ENCODE measurements at places on chromosomes 5 and 9.

DNA sequence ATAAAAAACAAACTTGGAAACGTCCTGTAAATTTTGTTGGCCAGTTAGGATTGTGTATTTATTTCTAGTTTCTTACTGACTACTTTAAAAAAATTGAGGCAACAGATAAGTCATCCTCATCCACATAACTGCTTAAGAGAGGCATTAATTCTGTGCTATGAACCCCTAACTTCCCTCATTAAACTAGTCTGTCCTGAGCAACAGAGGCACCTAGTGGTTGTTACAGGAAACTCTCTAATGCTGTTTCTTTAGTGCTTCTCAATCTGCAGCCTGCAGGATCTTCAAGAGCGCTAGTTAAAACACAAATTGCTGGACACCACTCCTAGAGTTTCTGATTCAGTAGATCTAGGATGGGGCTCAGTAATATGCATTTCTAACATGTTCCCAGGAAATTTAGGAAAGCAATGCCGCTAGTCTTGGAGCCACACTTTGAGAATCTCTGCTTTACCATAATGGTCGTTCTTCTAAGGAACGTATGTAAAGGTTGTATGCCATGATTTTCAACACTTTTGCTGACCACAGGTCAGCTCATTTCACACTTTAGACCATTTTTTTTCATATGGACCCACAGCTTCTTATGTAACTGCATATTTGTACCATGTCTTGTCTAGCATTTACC, 410.1 kb upstream of the SMARCA2 start:
- no peak for DNase-seq

DNA sequence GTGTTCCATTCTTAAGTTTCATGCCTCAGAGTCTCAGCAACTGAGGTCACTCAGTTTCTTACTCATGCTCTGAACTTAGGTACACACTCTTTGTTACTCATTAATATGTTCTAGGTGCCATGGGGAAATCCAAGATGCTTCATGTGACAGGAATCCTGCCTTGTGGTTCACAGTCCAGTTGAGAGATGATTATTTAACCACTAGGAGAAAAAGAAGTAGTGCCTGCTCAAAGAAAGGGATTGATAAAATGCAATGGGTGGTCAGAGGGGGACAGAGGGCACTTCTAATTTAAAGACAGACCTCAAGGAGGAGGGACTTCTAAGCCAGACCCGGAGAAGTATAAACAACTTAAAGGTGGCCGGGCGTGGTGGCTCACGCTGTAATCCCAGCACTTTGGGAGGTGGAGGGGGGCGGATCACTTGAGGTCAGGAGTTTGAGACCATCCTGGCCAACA, 69.0 kb downstream of the UGCG start:
- no peak for DNase-seq

GRCh38 chr5:90911169-90911568, 352.6 kb downstream of the ADGRV1 start:
- DNase-seq: no peak

DNA sequence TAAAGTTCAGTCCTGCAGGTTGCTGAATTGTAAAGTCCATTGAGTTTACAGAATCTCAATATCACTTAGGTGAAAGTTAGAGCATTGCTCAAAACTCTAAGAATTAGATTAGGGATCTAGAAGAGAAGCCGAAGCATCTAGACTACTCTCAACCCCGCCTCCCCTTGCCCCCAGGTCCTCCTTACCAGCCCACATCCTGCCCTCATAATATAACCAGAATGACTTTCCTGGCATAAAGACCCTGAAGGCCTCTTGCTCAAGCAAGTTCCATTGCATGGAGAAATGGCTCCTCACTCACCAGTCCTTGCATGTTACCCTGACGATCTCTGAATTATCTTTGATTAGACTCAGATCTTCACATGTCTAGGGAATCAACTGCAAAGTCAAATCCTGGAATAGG, 78.8 kb downstream of the SPATA31C2 start:
- no peak for DNase-seq

GRCh38 chr9:127030814-127031740, 91.4 kb downstream of the ANGPTL2 start:
- DNase-seq: no peak

GRCh38 chr5:52856564-52856963, 68.8 kb downstream of the ITGA1 start:
- DNase-seq: no peak

DNA sequence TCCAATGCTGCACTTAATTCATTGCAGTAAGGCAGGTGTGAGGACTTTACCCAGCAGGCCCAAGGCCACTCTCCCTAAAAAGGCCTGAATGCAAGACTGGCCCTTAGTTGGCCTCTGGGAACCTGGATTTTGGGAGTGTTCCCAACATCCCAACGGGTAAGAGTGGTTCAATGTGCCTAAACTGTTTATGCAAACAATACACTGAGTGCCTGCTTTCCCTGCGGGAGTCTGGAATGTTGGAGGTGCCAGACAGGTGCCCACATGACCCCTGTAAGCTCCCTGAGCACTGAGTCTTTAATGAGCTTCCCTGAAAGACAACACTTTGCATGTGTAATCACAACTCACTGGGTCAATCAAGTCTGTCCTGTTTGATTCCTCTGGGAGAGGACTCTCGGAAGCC, 37.4 kb downstream of the NSUN2 start:
- no peak for DNase-seq

DNA sequence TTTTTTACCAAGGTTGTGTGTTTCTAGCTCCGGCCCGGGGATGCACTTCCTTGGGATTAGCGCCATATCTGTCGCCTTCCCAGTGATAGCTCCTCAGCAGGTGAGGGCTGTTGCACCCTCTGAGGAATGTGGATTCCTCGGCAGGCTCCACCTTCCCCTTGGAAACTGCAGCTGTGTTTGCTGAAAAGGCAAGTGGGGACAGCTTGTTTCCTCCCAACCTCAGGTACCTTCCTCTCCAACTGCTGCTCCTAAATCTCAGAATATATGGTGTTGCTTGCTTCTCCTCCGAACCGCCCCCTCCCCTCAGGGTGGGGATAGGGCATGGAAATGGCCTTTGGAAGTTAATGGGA, 1.3 kb downstream of the SLC1A1 start:
- no peak for DNase-seq

- no peak for DNase-seq
Measured at GRCh38 chr5:136030252-136030651, 1.5 kb downstream of the TGFBI start.

- DNase-seq: no peak
Measured at GRCh38 chr5:148145916-148146315, 22.4 kb upstream of the SPINK14 start.

DNA sequence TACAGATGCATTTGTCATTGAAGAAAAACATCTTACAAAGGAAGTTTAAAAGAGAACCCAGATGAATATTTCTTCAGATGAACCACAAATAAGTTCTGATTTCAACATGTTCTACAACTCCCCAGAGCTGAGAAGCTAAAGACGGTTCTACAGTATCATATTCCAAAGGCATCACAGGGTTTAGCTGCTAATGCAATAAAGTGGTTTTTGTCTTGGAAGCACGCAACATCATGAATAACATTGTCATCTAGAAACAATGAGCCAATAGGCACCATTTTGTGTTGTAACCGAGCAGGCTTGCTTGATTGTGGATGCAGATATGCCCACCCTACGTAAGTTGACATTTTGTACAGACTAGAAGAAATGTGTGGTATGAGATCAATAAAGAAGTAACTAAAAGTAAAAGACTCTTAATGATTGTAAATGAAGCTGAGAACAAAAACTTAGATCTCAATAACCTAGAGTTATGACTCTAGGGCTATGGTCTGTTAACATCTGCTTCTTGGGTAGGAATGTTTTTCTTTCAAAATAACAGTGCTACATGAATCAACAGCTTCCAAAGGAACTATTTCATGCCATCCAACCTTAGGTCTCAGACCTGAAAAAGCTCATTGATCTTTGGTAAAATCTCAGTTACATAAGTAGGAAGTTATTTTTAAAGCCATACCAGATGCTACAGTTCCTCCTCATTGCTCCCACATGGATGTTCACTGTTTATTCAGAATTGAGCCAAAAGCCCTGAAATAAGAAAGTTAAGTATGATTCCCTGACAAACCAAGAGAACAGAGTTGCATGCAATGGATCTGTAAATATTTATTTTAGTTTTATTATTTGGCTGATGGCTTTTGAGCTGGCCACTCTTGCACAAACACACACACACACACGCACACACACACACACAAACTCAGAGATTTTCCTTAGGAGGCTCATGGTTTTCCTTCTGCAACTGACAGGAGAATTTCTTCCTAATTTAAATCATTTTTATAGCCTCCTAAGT, 118.7 kb upstream of the SLCO6A1 start:
- DNase-seq: no peak

GRCh38 chr5:159050316-159051143, 49.2 kb downstream of the EBF1 start:
- DNase-seq: no peak

- no peak for DNase-seq
Measured at GRCh38 chr5:100493996-100494395, 41.2 kb upstream of the FAM174A start.

- no peak for DNase-seq
Measured at GRCh38 chr5:1076406-1076805, 35.5 kb downstream of the SLC12A7 start.

- no peak for DNase-seq
Measured at GRCh38 chr5:176436656-176437055, 11.5 kb upstream of the FAF2 start.

- DNase-seq: no peak
Measured at GRCh38 chr9:94912700-94913249, 186.3 kb downstream of the AOPEP start.

GRCh38 chr5:135027697-135028615, 6.1 kb downstream of the PITX1 start:
- no peak for DNase-seq

DNA sequence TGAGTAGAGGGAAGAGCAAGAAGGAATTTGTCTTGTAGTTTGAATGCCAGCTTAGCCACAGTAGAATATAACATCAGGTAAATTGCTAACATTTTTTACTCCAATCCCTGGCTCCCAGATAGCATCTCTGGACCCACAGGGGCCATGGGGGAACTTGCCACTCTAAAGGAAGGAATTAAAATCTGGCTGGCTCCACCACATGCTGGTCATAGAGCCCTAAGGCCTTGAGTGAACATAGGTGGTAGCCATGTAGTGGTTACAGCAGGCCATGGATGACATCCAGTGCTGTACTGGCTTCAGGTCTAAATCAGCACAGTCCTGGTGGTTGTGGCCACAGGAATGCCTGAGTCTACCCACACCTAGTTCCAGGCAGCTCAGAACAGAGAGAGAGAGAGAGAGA, 109.9 kb upstream of the RGMB start:
- DNase-seq: no peak

DNA sequence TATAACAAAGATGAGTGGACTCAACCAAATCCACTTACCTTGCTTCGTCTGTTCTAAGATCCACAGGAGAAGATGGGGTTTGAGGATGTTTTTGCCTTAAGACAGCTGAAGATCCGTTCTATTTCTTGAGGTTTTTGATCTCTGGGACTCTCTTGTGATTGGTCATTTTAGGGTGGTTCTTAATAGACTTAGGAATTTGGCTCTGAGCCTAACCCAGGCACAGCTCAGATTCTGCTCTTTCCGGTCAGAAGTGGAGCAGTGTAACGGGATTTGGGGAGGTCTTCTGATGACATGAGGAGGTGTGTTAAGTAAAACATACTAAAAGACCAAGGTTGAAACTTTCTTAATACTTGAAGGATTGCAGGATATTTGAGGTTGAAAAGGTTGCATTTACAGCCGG, 166.9 kb downstream of the DMRT2 start:
- no peak for DNase-seq

DNA sequence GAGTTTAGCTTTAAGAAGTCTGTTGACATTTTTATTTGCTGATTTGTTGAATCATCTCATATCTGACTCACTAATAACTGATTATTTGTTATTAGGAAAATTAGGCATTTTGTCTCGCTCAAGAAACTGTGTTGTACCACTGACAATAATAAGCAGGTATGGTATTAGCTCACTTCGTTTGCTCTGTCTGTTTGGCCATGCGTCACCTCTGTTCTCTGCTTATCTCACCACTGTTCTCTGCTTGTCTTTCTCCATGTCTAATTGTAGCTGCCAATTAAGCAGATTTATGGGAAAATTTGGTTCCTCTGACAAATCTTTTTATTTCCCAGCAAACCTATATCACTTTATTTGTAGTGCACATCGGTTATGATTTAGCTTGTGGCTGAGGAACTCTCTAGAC, 138.9 kb downstream of the WDR41 start:
- no peak for DNase-seq

DNA sequence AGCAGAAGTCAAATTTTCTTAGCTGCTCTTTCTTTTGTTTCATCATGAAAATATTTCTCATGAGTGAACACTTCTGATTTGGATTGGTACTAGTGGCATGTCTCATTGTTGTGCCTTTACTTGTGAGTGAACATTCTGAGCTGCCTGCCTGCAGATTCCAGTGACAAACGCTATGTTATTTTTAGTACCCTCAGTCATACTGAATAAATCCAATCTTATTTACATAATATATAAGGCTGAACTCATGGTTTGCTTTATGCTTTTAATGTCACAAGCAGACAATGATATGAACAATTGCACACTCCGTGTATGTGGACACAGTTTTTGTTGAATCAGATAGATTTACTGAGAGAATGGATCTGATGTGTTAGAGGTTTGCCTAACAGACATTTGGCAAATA, 67.8 kb downstream of the ACTBL2 start:
- no peak for DNase-seq

DNA sequence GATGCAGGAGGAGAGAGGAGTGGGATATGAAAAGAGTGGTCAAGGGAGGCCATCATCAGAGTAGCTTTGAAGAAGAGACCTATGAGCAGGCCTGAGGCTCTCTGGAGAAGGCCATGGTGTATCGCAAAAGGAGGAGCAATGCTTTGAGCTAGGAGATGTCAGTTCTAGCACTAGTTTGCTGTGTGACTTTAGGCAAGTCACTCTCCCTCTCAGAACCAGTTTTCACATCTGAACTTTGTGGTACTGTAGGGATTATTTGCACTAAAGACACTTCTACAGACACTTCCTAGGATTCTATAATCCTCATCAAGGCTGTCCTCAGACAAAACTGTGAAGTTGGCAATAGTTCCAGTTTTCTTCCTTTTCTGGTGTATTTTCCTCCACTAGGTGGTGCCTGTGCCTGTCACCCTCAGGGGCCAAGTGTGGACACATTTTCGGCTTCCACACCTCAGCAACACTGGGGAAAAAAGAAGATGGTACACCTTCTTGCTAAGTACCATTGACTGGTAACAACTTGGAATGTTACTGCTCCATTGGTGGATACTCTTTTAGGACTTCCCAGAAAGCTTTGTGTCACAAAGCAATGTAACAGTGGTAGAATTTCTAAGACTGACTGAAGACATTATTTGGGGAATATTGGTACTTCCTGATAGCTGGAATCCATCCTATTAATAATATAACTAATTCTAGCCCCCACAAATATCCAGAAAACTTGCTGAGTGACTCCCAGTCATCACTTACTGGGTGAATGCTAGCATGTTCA, 9.9 kb downstream of the PAPPA start:
- no peak for DNase-seq

- no peak for DNase-seq
Measured at GRCh38 chr5:72465601-72466563, 41.3 kb downstream of the ZNF366 start.

- DNase-seq: no peak
Measured at GRCh38 chr9:34179213-34180136, 632 bp downstream of the UBAP1 start.

- no peak for DNase-seq
Measured at GRCh38 chr9:105455836-105456475, 8.1 kb downstream of the FSD1L start.

- no peak for DNase-seq
Measured at GRCh38 chr5:68060382-68060781, 155.2 kb upstream of the PIK3R1 start.

- DNase-seq: no peak
Measured at GRCh38 chr5:112034421-112034979, 277.5 kb upstream of the NREP start.

- no peak for DNase-seq
Measured at GRCh38 chr9:133978226-133978898, 13.8 kb downstream of the VAV2 start.

Measured in activated effector memory CD4-positive, alpha-beta T cell treated with Interleukin-2 at 50 U/mL for 16 hours (primary cell).